Astrocyte (in vitro differentiated cells and primary cell): ENCODE measurements at places on chromosomes 12 and 14. TPM values are rescaled to one million over a fixed set of nuclear protein-coding genes. Genes with fewer than 3 reads are reported as not detected.

The LRTM2 gene
- not detected in 2 replicates for total RNA-seq

The ACVRL1 gene
- 0.95 and 1.3 TPM in 2 replicates for total RNA-seq

GRCh38 chr14:52080808-52081755 lies 12.2 kb upstream of the NID2 start:
- H3K36me3 ChIP-seq, result no peaks in the 10 kb centered on the region
- H3K4me1 ChIP-seq, result peaks cover 57% of the 10 kb centered on the region
- no peak overlapping the region for H3K4me3 ChIP-seq
- DNase-seq, result peak; percentile 96

The TAS2R31 gene
- total RNA-seq, result 2.2 TPM in 2 replicates

The EFS gene
- total RNA-seq, result 5.8 and 6.5 TPM in 2 replicates

- DNase-seq, result no peak
- peaks cover 18% of the 10 kb centered on the region for H3K4me1 ChIP-seq
- no peak overlapping the region for H3K4me3 ChIP-seq
- H3K27me3 ChIP-seq, result no peaks in the 10 kb centered on the region
- H3K36me3 ChIP-seq, result no peaks in the 10 kb centered on the region
- H3K27ac ChIP-seq, result no peak overlapping the region
Observed at GRCh38 chr12:25197608-25198007, 2.6 kb downstream of the ETFRF1 start.

DNA sequence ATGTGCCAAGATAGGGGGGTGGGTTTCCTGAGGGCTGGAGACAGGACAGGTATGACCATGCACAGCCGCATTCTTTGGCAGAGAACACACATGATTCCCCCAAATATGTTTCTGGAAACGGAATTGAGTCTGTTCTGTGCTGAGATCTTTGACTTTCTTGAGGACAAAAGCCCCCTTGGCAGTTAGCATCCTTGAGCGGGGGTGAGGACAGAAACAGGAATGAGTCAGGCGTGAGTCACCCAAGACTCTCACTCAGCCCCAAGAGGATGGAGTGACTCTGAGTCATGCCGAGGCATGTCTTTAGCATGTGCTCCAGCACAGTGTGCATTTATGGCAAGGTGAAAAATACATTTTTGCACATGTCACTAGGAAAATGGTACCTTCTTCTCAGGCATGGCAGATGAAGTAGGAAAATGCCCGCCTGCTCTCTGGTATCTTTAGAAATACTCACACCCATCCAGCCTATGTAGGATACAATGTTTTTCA lies 52.1 kb downstream of the DAD1 start:
- no peaks in the 10 kb centered on the region for H3K27me3 ChIP-seq
- peak; percentile 97 for DNase-seq
- no peaks in the 10 kb centered on the region for H3K36me3 ChIP-seq
- peaks cover 34% of the 10 kb centered on the region for H3K4me1 ChIP-seq
- H3K27ac ChIP-seq, result peak overlapping the region; percentile 89

- no peak overlapping the region for H3K4me3 ChIP-seq
- no peak for DNase-seq
- no peaks in the 10 kb centered on the region for H3K36me3 ChIP-seq
- H3K27me3 ChIP-seq, result no peaks in the 10 kb centered on the region
Observed at GRCh38 chr14:100523131-100523842, 63.9 kb downstream of the BEGAIN start.

DNA sequence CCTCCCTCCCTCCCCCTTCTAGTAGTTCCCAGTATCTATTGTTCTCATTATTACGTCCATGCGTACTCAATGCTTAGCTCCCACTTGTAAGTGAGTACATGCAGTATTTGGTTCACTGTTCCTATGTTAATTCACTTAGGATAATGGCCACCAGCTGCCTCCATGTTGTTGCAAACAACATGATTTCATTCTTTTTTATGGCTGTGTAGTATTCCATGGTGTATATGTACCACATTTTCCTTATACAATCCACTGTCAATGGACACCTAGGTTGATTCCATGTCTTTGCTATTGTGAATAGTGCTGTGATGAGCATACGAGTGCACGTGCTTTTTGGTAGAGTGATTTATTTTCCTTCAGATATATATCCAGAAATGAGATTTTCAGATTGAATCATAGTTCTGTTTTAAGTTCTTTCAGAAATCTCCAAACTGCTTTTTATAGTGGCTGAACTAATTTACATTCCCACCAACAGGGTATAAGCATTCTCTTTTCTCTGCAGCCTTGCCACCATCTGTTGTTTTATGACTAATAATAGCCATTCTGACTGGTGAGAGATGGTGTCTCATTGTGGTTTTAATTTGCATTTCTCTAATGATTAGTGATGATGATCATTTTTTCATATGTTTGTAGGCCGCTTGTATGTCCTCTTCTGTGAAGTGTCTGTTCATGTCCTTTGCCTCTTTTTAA lies 17.9 kb upstream of the CLEC7A start:
- no peaks in the 10 kb centered on the region for H3K4me1 ChIP-seq
- H3K27me3 ChIP-seq, result no peaks in the 10 kb centered on the region
- H3K27ac ChIP-seq, result no peak overlapping the region
- no peaks in the 10 kb centered on the region for H3K36me3 ChIP-seq

GRCh38 chr14:105448706-105449111 lies 25.9 kb upstream of the CRIP2 start:
- DNase-seq, result peak; percentile 10
- H3K36me3 ChIP-seq, result no peaks in the 10 kb centered on the region

The NAA25 gene
- 32.8 and 35.2 TPM in 2 replicates for total RNA-seq

DNA sequence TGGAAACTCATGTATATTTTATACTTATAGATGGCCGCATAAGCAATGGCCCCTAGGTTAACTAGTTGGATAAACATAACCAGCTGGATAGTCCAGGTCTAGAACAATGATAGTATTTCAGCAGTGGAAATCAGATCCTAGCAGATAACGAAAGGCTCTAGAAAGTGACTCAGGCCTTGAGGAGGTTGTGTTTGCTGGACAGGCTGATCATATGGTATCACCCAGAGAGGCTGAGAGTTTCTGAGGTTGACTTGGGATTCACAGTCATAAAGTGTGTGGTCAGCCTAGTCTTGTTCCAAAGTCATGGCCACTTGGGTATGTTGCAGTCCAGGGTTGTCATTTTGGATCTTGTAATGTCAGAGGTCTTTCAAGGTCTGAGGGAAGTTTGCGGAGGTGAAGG lies 16.8 kb downstream of the FLVCR2 start:
- no peaks in the 10 kb centered on the region for H3K4me1 ChIP-seq
- no peak overlapping the region for H3K27ac ChIP-seq
- no peaks in the 10 kb centered on the region for H3K27me3 ChIP-seq
- no peak overlapping the region for H3K4me3 ChIP-seq
- DNase-seq, result no peak

The CEP170B gene
- 50.3 and 55.4 TPM in 2 replicates for total RNA-seq

The CCDC38 gene
- total RNA-seq, result 0.07 TPM in 1 of 2 replicates, not detected in the other

DNA sequence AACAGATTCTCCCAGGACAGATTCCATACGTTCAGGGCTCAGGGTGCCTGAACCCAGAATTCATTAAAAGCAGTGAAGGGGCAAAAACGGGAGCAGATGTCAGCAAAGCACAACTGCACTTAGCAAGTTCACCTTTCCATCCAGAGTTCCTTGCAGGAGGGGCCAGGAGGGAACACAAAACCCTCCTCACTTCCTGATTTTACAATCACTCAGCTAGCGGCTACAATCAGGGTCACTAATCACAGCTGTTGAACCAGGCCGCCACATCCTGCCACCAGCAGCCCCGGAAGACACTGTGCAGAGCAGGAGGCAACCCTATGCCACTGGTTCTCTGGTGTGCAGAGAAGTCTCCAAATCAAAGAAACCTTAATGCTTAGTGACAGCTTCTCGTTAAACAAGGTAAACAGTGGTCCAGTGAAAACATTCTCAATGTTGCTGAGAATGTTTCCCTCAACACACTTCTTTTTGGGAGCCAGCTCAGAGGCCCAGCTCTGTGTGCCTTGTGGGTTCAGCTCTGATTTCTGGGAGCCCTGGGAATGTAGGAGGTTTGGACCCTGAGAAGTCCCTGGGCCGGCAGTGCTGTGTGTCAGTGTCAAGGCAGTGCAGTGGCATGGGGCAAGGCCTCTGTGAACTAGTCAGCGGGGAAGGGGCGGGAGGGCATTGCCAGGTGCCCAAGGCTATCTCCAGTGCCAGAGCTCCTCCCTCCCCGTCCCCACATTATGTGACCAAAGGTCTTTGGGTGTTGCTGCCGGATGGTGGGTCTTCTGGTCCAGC lies 54.5 kb downstream of the VCPKMT start:
- DNase-seq, result peak; percentile 48
- peak overlapping the region; percentile 97 for H3K27ac ChIP-seq
- H3K36me3 ChIP-seq, result no peaks in the 10 kb centered on the region
- no peak overlapping the region for H3K4me3 ChIP-seq

The SYNDIG1L gene
- total RNA-seq, result not detected in 2 replicates

The MSI1 gene
- total RNA-seq, result 16.0 and 16.4 TPM in 2 replicates

- H3K27me3 ChIP-seq, result no peaks in the 10 kb centered on the region
- no peak for DNase-seq
- no peaks in the 10 kb centered on the region for H3K36me3 ChIP-seq
- no peak overlapping the region for H3K27ac ChIP-seq
- no peaks in the 10 kb centered on the region for H3K4me1 ChIP-seq
Observed at GRCh38 chr14:19895282-19895681, 20.3 kb downstream of the OR4K2 start.

- H3K4me3 ChIP-seq, result peak overlapping the region; percentile 58
- no peaks in the 10 kb centered on the region for H3K36me3 ChIP-seq
- H3K27me3 ChIP-seq, result peaks cover 25% of the 10 kb centered on the region
- no peaks in the 10 kb centered on the region for H3K4me1 ChIP-seq
- no peak for DNase-seq
- no peak overlapping the region for H3K27ac ChIP-seq
Observed at GRCh38 chr12:33438851-33439586, 600 bp downstream of the SYT10 start.

- peak overlapping the region; percentile 61 for H3K27ac ChIP-seq
- H3K27me3 ChIP-seq, result no peaks in the 10 kb centered on the region
- no peak overlapping the region for H3K4me3 ChIP-seq
- H3K36me3 ChIP-seq, result no peaks in the 10 kb centered on the region
- peaks cover 20% of the 10 kb centered on the region for H3K4me1 ChIP-seq
Observed at GRCh38 chr12:5806371-5807089, 138.5 kb downstream of the ANO2 start.

The CCDC198 gene
- 5.8 and 7.0 TPM in 2 replicates for total RNA-seq

DNA sequence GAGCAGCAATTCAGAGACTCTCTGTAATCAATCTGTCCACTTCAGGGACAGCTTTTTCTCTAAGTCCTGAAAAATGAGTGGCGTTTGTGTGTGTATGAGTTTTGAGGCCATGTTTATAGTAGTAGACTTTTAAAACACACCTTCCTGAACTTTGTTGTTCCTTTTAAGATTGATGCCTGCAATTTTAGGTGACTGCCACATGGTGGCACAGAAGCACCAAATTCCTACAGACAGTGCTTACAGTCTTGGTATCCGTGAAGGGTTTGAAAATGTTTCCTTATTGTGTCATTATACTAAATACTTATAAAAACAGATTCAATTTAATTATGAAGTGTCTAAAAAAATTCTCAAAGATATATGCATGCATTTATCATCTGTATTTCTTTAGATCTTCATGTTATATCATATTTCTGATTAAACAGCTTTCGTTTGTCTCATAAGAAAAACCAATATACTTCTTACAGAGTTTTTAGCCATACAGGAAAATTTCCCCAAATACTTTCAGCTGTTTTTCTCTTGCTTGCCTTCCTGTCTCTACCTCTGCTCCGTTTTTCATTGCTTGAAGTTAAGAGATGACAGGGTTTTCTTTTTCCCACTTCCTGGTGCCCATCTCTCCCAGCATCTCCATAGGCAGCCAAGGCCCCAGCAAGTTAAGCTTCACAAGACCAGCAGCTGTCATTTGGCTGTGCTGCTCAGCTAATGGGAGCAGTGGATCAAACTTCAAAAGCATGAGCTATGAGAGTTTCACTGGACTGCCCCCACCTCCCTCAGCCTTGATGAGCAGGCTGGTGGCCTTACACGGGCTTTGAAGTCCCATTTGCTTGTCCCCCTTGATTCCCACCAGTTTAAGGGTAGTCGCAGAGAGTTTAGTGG lies 259.6 kb downstream of the AKAP6 start:
- no peak overlapping the region for H3K4me3 ChIP-seq
- H3K27me3 ChIP-seq, result no peaks in the 10 kb centered on the region
- peak; percentile 40 for DNase-seq
- peaks cover 13% of the 10 kb centered on the region for H3K4me1 ChIP-seq

DNA sequence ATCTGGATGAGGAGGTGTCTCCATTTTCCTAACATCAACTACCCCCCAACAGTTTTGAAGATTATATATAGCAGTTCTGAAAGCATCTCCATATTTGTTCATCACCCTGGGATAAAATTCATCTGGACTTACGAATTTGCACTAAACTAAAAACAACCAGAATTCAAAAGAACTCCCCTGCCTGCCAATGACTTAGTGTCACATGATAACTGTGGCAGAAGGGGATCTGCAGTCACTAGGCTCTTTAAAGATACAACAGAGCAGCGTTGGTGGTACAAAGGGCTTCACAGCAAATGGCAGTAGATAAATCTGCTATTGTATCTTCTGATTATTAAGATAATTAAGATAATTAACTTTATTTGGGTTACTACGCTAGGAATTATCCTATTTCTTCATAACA lies 30.1 kb downstream of the GPR135 start:
- H3K4me3 ChIP-seq, result no peak overlapping the region
- H3K36me3 ChIP-seq, result no peaks in the 10 kb centered on the region
- peaks cover 19% of the 10 kb centered on the region for H3K4me1 ChIP-seq
- DNase-seq, result no peak
- no peaks in the 10 kb centered on the region for H3K27me3 ChIP-seq

DNA sequence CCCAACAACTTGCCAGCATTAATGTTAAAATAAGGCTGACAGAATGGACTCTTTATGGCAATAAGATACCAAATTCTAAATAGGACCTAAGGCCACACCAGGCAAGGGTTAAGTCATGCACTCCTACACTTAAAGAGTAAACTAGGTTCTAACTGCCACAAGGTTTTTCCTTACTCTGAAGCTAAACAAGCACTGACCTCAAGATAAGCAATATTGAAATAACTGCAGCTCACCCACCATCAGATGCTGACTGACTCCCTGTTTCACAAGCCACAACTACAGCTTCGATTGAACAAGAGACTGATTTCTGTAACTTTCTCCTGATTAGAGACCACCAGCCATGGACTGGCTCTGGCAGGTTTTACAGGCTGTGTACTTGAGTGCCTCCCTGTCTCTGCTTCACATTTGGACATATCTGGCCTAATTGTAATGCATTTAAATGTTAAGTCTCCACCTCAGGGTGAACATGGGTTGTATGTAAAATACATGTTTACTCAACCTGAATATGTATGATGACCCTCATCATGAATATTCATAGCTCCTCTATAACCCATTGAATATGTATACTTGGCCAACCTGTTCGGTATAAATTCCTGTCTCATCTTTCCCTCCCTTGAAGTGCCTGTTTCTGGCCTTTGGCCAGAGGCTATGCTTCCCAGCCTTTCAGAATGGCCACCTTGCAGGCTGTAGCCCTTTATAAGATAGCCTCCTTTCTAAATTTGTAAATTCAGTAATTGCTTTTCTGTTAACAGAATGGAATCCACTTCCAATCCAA lies 70.5 kb upstream of the DAAM1 start:
- H3K27me3 ChIP-seq, result no peaks in the 10 kb centered on the region
- H3K36me3 ChIP-seq, result no peaks in the 10 kb centered on the region
- H3K4me3 ChIP-seq, result no peak overlapping the region
- no peak for DNase-seq
- H3K27ac ChIP-seq, result no peak overlapping the region
- peaks cover 4% of the 10 kb centered on the region for H3K4me1 ChIP-seq

The MRPS35 gene
- total RNA-seq, result 48.2 and 50.4 TPM in 2 replicates
